Heart left ventricle (tissue), 16 donors: ENCODE measurements at places on chromosomes 2 and 18. TPM values are rescaled to one million over a fixed set of nuclear protein-coding genes. Genes with fewer than 3 reads are reported as not detected.
A peak's percentile ranks its signal among the peaks of the same experiment; 100 is the strongest.

GRCh38 chr2:240532031-240532775, 25.6 kb downstream of the ANKMY1 start:
- peaks cover 28% of the 10 kb centered on the region for H3K36me3 ChIP-seq
- H3K27me3 ChIP-seq: no peaks in the 10 kb centered on the region
- H3K4me1 ChIP-seq: no peaks in the 10 kb centered on the region

- no peak overlapping the region for H3K4me3 ChIP-seq
- no peaks in the 10 kb centered on the region for H3K36me3 ChIP-seq
- no peaks in the 10 kb centered on the region for H3K27me3 ChIP-seq
- peak overlapping the region; percentile 59 for H3K27ac ChIP-seq
- H3K4me1 ChIP-seq: no peaks in the 10 kb centered on the region
These were observed 39.1 kb upstream of the B3GNT7 start for GRCh38 chr2:231356466-231356844.

The EML6 gene
- total RNA-seq: 1.2 TPM

The IL37 gene
- not detected for total RNA-seq

The C2orf66 gene
- not detected for total RNA-seq

The ATG9A gene
- 147 TPM for total RNA-seq

GRCh38 chr18:74140582-74140981, 7.1 kb downstream of the FBXO15 start:
- no peak overlapping the region for H3K27ac ChIP-seq
- H3K4me3 ChIP-seq: no peak overlapping the region
- no peaks in the 10 kb centered on the region for H3K27me3 ChIP-seq
- H3K4me1 ChIP-seq: no peaks in the 10 kb centered on the region

GRCh38 chr2:75936311-75936710, 225.6 kb upstream of the GCFC2 start:
- DNase-seq: no peak
- H3K36me3 ChIP-seq: no peaks in the 10 kb centered on the region
- H3K4me3 ChIP-seq: no peak overlapping the region
- H3K27me3 ChIP-seq: no peaks in the 10 kb centered on the region
- no peak overlapping the region for H3K27ac ChIP-seq

The HOXD9 gene
- total RNA-seq: 0.40 TPM

The IL18RAP gene
- total RNA-seq: 0.54 TPM

The EFR3B gene
- 8.0 TPM for total RNA-seq

DNA sequence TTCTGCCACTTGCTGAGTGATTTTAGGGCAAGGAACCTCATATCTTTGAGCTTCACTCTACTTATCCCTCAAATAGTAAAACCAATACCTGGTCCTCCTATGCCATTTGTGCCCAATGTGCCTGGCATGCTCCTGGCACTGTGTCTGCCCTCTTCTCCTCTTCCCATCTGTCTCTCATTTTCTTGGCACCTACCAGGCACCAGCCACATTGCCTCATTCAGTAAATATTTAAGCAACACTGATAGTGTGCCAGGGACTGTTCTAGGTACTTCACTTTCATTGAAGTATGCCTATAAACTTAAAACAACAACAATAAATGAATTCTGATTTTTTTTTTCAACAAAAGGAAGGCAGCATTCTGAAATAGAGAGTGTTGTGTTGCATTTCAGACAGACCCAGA, 15.1 kb upstream of the BOD1L2 start:
- no peaks in the 10 kb centered on the region for H3K36me3 ChIP-seq
- H3K4me1 ChIP-seq: no peaks in the 10 kb centered on the region
- DNase-seq: no peak
- no peak overlapping the region for H3K27ac ChIP-seq
- peaks cover 23% of the 10 kb centered on the region for H3K27me3 ChIP-seq

DNA sequence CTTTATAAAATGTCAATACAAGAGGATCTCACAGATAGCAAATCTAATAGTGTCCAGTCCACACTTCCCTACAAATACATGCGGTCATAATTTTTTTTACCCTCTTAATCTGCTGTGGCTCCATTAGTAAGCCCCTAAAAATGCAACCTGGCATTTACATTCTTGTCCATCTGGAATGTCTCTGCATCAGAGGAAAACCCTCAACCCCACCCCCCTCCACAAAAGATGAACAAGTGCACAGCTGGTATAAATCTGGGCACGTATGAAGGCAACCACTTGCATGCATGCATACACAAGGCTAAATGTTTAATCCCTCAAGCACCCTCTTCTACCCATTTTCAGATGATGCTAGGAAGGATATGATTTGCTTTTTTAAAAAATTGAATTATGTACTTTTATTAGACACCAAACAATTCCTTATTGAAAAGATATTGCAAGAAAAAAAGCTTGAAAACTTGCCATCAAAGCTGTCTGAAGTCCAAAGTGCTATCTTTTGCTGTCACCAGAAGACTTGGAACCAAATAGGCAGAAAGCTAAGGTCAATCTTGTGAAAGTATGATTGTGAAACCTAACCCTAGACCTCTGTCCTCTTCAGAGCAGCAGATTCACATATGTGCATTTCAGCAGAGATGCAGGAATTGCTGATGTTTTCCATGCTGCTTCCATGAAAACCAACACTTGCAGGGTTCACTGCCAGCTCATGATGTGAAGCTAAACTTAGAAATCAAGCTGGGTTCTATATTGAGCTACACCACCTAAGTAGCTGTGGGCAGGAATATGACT, 39.0 kb downstream of the IRS1 start:
- H3K36me3 ChIP-seq: no peaks in the 10 kb centered on the region
- no peaks in the 10 kb centered on the region for H3K27me3 ChIP-seq
- no peak overlapping the region for H3K4me3 ChIP-seq
- no peak for DNase-seq

DNA sequence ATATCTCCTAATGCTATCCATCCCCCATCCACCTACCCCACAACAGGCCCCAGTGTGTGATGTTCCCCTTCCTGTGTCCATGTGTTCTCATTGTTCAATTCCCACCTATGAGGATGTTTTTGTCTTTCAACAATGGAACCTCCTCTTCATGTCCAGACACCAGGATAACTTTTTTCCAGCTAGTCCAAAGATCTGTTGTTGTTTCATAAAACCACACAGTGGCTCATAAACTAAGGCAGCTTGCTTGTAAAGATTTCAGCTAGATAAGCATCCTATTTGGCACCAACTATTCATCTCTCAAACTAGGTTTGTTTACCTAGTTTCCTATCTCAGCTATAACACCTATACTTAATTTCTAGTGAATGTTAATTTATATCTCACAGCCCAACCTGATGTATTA, 937.7 kb downstream of the TRIB2 start:
- H3K4me1 ChIP-seq: no peaks in the 10 kb centered on the region
- no peak overlapping the region for H3K4me3 ChIP-seq
- H3K36me3 ChIP-seq: no peaks in the 10 kb centered on the region
- H3K27me3 ChIP-seq: no peaks in the 10 kb centered on the region
- no peak overlapping the region for H3K27ac ChIP-seq

DNA sequence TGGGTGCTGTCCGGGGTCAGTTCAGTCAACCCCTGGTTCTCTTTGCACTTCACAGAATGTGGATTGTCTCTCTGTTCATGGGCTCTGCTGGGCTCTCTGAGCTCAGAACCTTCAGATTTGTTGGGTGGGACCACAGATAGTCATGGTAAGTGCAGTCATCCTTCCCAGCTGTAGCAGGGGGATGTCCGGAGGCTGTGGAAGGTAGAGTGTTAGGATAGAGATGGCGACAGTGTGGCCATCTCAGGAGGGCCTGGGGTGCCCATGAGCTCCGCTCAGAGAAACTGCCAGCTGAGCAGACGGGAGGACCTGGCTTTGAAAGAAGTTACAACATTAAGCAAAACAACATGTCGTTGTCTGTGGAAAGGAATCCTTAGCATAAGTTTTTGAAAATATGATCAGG, 149.8 kb downstream of the FAM210A start:
- no peak overlapping the region for H3K4me3 ChIP-seq
- no peak for DNase-seq
- H3K36me3 ChIP-seq: no peaks in the 10 kb centered on the region
- no peak overlapping the region for H3K27ac ChIP-seq

- DNase-seq: no peak
- no peak overlapping the region for H3K4me3 ChIP-seq
- H3K4me1 ChIP-seq: no peaks in the 10 kb centered on the region
- H3K27me3 ChIP-seq: no peaks in the 10 kb centered on the region
These were observed 226.3 kb upstream of the SPHKAP start for GRCh38 chr2:228407821-228408220.

- DNase-seq: no peak
- H3K27me3 ChIP-seq: no peaks in the 10 kb centered on the region
- H3K4me1 ChIP-seq: peaks cover 13% of the 10 kb centered on the region
These were observed 922 bp downstream of the HS1BP3 start for GRCh38 chr2:20649976-20650375.

- H3K4me1 ChIP-seq: no peaks in the 10 kb centered on the region
- no peaks in the 10 kb centered on the region for H3K36me3 ChIP-seq
- no peak overlapping the region for H3K4me3 ChIP-seq
- DNase-seq: peak; percentile 48
- H3K27me3 ChIP-seq: no peaks in the 10 kb centered on the region
These were observed 128.3 kb upstream of the ATP5MC3 start for GRCh38 chr2:175309799-175310198.

GRCh38 chr2:111661286-111661940, 222.6 kb downstream of the ANAPC1 start:
- H3K36me3 ChIP-seq: no peaks in the 10 kb centered on the region
- no peak for DNase-seq

The NFATC1 gene
- total RNA-seq: 21.2 TPM

- no peaks in the 10 kb centered on the region for H3K27me3 ChIP-seq
- DNase-seq: peak; percentile 10
- H3K4me1 ChIP-seq: no peaks in the 10 kb centered on the region
- H3K36me3 ChIP-seq: no peaks in the 10 kb centered on the region
- H3K4me3 ChIP-seq: no peak overlapping the region
- no peak overlapping the region for H3K27ac ChIP-seq
These were observed 1428.4 kb upstream of the CDH2 start for GRCh38 chr18:29605365-29605764.

GRCh38 chr18:22179174-22179573, 9.8 kb downstream of the GATA6 start:
- peaks cover 75% of the 10 kb centered on the region for H3K36me3 ChIP-seq
- peak overlapping the region; percentile 96 for H3K4me3 ChIP-seq
- DNase-seq: no peak
- no peaks in the 10 kb centered on the region for H3K27me3 ChIP-seq
- peaks cover 52% of the 10 kb centered on the region for H3K4me1 ChIP-seq
- H3K27ac ChIP-seq: peak overlapping the region; percentile 95

- DNase-seq: no peak
- H3K27me3 ChIP-seq: no peaks in the 10 kb centered on the region
These were observed 40.4 kb downstream of the SERTAD2 start for GRCh38 chr2:64613276-64613675.

DNA sequence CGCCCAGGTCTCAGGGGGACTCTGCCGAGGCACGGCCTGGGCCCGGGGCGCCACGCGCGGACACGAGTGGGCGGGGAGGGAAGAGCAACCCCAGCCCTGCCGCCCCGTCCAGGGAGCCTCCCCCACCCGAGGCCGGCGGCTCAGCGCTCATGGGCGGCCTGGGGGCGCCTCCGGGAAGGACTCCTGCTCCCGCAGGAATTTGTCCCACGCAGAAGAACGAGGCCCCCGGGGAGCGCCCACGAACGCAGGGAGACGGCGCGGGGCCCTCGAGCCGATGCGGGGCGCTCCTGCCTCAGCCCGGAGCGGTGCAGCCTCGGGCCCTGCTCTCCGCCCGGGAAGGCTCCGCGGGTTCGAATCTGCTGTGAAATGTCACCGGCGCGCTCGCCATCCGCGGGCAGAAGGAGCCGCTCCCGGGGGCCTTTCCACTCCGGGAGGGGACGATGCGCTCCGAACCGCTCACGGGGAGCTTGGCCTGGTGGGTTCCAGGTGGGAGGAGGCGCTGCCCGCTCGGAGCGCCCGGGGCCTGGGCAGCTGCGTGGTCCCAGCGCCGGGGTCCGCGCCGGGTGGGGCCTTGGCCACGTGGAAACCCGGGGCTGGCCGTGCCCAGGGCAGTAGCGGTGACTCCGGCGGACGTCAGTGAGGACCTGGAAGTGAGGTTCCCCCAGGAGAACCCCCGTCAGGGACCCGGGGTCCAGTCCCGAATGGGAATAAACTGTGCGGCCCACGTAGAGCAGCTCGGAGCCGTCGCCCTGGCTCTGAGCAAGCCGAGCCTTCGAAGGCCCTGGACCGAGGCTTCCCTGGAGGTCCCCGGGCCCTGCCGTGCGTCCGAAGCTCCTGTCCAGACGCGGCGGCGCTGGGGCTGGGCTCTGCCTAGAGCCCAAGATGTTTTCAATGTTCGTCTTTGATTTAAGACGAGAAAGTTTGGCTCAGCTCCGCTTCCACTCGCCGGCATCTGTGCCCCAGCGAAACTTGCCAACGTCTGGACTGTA, 41.4 kb upstream of the CTDP1 start:
- no peak for DNase-seq
- H3K4me3 ChIP-seq: no peak overlapping the region
- H3K36me3 ChIP-seq: no peaks in the 10 kb centered on the region
- no peak overlapping the region for H3K27ac ChIP-seq
- peaks cover 16% of the 10 kb centered on the region for H3K27me3 ChIP-seq

The ERFE gene
- total RNA-seq: not detected

The DLGAP1 gene
- total RNA-seq: 1.6 TPM

- DNase-seq: no peak
- H3K4me1 ChIP-seq: no peaks in the 10 kb centered on the region
- no peaks in the 10 kb centered on the region for H3K27me3 ChIP-seq
- no peak overlapping the region for H3K27ac ChIP-seq
These were observed 34.6 kb upstream of the MAL start for GRCh38 chr2:94990956-94991355.

DNA sequence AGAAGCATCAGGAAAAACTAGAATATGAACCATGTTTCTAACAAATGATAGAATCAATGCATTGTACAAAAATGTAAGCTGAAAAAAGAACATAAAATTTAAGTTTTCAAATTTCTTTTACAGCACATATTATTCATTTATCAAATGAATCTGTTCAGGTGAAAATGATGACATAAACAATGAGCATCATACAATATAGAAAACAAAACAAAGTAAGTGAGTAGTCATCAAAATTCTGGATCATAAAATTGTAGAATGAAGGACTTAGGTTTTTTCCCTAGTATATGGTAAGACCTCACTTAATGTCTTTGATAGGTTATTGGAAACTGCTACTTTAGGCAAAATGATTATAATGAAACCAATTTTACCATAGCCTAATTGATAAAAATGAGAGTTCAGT, 427.0 kb upstream of the KCNH7 start:
- H3K36me3 ChIP-seq: no peaks in the 10 kb centered on the region
- H3K4me1 ChIP-seq: no peaks in the 10 kb centered on the region
- H3K4me3 ChIP-seq: no peak overlapping the region
- no peaks in the 10 kb centered on the region for H3K27me3 ChIP-seq
- no peak for DNase-seq

The WDR35 gene
- 5.6 TPM for total RNA-seq

The CARF gene
- total RNA-seq: 12.2 TPM

- DNase-seq: no peak
- H3K4me3 ChIP-seq: no peak overlapping the region
- H3K27me3 ChIP-seq: no peaks in the 10 kb centered on the region
- H3K4me1 ChIP-seq: no peaks in the 10 kb centered on the region
- no peak overlapping the region for H3K27ac ChIP-seq
- no peaks in the 10 kb centered on the region for H3K36me3 ChIP-seq
These were observed 178.0 kb downstream of the ASXL3 start for GRCh38 chr18:33755931-33756560.

GRCh38 chr18:73511771-73512503, 635.7 kb downstream of the FBXO15 start:
- H3K27ac ChIP-seq: no peak overlapping the region
- no peak overlapping the region for H3K4me3 ChIP-seq
- no peak for DNase-seq
- no peaks in the 10 kb centered on the region for H3K27me3 ChIP-seq
- H3K36me3 ChIP-seq: no peaks in the 10 kb centered on the region
- no peaks in the 10 kb centered on the region for H3K4me1 ChIP-seq

- DNase-seq: no peak
- no peak overlapping the region for H3K4me3 ChIP-seq
- no peak overlapping the region for H3K27ac ChIP-seq
- H3K4me1 ChIP-seq: no peaks in the 10 kb centered on the region
- H3K27me3 ChIP-seq: no peaks in the 10 kb centered on the region
These were observed 329.5 kb downstream of the PAX3 start for GRCh38 chr2:221969087-221969829.

The CMPK2 gene
- total RNA-seq: 5.0 TPM
